ENCODE measurements at places on chromosomes 13 and 19.
A peak's percentile ranks its signal among the peaks of the same experiment; 100 is the strongest.

GRCh38 chr13:87444135-87444534 lies 227.0 kb upstream of the SLITRK5 start:
- no peak for DNase-seq

DNA sequence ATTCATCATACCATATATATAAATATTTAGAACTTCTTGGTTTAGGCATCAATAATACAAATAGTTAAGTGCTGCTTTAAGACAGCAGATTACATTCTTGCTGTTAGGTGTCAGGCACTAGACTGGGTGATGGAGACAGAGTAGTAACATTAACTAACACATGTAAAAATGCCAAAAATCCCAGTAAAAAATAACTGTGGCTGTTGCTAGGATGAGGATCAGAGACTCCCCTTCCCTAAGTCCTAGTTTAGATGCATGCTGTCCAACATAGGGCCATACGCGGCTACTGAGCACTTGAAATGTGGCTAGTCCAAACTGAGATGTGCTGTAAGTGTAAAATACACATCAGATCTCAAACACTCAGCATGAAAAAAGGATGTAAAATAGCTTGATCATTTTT lies 94.7 kb downstream of the CDADC1 start:
- no peak for DNase-seq

- DNase-seq: no peak
These were observed 9.5 kb downstream of the VSTM2B start for GRCh38 chr19:29535214-29535831.

DNA sequence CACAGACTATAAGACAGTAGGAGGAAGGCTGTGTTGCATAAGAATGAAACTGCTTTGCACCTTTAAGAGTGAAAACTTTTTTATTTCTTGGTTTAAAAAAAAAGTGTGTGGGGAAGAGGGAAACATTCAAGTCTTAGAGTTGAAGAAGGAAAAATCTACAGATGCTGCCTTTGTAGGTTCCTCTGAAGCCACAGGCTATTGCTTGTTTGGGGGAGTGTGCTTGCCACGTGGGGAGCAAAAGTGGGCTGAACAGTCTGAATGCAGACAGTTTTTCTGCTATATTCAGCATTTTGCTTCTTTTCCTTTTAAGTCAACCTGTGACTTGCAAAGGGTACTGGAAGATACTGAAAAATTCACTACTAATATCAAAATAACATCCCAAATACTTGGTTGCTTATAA lies 36.9 kb downstream of the EFNB2 start:
- DNase-seq: peak; percentile 12

GRCh38 chr13:110815471-110816204 lies 99.2 kb downstream of the ANKRD10 start:
- no peak for DNase-seq

DNA sequence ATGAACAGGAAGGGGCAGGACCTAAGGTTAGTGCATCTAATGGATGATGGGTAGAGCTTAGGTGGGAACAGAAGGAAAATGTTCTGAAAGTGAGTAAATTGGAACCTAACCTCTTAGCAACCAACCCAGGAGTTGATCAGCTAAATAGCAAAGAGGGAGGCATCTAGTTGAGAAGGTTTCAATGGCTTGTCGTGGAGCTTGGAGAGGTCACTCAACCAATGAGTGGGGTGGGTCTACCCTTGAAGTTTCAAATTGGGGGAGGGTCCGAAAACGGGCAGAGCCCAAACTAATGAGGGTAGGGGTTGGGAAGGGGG lies 5.7 kb upstream of the SHKBP1 start:
- no peak for DNase-seq

DNA sequence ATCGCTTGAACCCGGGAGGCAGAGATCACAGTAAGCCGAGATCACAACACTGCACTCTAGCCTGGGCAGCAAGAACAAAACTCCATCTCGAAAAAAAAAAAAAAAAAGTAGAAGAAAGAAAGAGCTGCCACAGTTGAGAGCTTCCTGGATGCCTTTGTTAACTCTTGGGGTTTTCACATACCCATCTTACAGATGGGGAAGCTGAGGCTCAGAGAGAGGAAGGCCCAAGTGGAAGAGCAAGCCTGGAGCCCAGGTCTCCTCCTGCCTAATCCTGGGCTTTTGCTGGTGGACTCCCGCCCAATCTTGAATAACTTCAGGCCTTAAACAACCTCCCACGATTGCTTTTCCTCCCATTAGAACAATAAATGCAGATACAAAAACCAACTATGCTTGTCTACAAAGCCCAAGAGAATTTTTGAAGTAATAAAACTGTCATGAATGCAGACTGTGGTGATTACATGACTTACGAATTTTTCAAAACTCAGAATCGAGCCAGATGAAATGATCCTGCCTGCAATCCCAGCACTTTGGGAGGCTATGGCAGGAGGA lies 41.7 kb downstream of the LTBP4 start:
- DNase-seq: no peak

DNA sequence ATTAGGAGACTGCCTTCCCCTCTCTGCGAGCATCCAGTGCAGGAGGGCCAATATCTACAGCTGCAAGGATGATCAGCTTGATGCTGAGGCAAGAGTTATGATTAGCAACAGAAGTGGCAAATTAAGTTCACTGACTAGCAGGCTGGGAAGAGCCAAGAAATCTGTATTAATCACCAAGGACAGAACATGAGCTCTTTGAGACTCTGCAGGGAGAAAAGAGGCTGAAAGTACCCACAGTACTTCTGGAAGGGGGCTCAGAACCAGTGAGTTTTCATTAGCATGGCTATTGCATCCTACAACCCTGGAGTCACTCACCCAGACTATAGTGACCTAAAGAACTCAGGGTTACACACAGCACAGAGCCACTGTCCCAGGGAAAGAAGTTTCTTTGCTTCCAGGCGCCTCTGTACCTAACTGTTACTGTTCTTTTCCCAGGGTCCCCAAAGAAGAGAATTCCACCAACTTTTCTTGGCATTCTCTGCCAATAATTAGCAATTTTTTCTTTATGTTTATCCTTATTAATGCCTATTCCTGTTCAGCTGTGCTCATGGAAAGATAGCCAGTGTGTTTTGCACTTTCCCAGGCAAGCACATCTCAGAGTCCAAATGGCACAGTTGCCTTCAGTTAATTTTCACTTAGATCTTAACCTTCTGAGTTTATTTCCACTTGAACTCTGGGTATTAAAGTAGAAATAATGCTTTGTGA lies 25.8 kb upstream of the MEDAG start:
- no peak for DNase-seq

- no peak for DNase-seq
These were observed 21.2 kb downstream of the SIGLEC7 start for GRCh38 chr19:51163257-51163656.

DNA sequence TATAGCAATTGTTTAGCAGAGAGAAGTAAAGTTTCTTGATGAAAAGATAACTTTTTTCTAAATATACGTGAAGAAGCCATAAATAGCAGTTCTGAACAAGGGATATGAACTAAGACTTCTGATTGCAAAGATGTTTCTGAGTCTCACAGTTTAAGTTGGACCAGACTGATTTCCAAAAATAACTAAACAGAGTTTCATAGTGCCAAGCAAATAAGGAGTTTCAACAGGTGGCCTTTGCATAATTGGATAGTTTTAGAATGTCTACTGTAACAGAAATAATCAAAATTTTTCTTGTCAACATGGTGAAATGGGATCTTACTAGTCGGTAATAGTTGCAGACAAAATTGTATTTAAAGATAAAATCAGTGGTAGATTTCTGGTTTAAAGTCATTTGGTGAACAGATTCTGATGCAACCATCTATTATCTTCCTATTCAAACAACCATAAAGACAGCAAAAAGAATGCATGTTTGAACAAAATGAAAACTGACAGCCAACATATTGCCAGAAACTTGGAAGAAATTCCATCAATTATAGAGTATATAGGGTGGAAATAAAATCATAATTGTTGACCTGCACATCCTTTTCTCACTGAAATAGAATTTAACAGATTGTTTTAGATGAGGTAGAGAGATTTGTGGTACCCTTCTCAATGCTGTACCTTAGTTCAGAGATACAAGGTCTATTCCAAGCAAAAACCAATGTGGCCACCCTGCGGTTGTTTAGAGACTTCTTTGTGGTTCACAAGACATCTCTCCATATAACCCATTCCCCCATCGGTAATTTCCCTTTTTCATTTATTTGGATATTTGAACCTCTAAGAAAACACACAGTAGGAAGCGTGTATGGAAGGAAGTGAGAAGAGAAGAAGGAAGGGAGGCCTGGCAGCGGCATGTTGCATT lies 275.3 kb downstream of the COG6 start:
- DNase-seq: no peak

- DNase-seq: no peak
These were observed 78.2 kb downstream of the SHISA2 start for GRCh38 chr13:25973576-25973975.

DNA sequence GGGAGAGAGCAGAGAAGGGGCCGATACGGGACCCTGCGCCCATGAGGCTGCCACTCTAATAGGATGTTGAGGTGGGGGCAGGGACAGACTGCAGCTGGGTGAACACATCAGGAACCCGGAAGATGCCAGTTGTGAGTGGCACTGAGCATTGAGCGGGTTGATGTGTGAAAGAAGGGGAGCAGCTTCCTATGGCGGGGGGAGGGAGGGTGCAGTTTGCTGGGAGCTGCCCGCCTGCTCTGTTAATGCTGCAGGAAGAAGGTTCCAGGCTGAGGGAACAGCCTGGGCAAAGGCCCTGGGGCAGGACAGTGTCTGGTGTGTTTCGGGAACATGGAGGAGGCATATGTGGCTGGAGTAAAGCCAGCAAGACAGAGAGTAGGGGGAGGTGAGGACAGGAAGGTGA lies 29.8 kb downstream of the DNM2 start:
- no peak for DNase-seq

GRCh38 chr13:47794963-47795362 lies 206.1 kb downstream of the SUCLA2 start:
- no peak for DNase-seq
